Nephron progenitor cell (in vitro differentiated cells): ENCODE measurements at places on chromosomes 7 and 10.

- DNase-seq, result no peak
- no peak overlapping the region for H3K27ac ChIP-seq
- H3K36me3 ChIP-seq, result no peaks in the 10 kb centered on the region
- peaks cover 42% of the 10 kb centered on the region for H3K4me1 ChIP-seq
- H3K27me3 ChIP-seq, result peaks cover 12% of the 10 kb centered on the region
These were observed 9.5 kb upstream of the EFCAB10 start for GRCh38 chr7:105590793-105591192.

- no peaks in the 10 kb centered on the region for H3K4me1 ChIP-seq
- H3K27ac ChIP-seq, result no peak overlapping the region
- no peak overlapping the region for H3K4me3 ChIP-seq
- DNase-seq, result no peak
These were observed 45.0 kb upstream of the GRM3 start for GRCh38 chr7:86598721-86599120.

GRCh38 chr10:122306282-122306681, 35.2 kb downstream of the BTBD16 start:
- peaks cover 6% of the 10 kb centered on the region for H3K27me3 ChIP-seq
- H3K36me3 ChIP-seq, result no peaks in the 10 kb centered on the region
- H3K27ac ChIP-seq, result no peak overlapping the region
- no peak overlapping the region for H3K4me3 ChIP-seq

DNA sequence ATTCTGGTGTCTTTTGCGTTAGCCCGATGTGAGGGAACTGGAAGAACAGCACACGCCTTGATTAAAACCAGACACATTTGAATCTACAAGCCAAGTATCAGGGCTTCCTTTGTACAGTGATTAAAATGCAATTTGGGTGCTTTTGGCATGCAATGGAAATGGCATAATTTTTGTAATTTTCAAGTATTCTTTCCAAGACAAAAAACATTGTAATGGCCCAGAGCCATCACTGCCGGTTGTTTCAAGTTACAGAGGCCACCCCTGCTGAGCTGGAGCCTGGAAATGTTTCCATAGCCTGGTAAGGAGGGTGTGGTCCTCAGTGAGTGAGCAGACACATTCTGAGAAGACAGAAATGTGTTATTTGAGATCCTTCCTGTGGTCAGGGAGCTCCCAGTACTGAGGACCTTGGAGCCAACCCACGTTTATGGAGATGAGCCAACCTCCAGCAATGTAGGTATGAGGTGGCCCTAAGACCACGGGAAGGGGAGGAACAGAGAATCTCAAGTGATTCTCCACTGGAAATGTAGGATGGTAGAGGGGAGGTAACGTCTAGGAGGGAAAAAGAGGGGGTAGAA, 20.9 kb downstream of the TEX36 start:
- no peaks in the 10 kb centered on the region for H3K36me3 ChIP-seq
- H3K4me1 ChIP-seq, result peaks cover 15% of the 10 kb centered on the region
- no peak overlapping the region for H3K4me3 ChIP-seq
- H3K27ac ChIP-seq, result peak overlapping the region; percentile 1
- no peak for DNase-seq
- H3K27me3 ChIP-seq, result peaks cover 2% of the 10 kb centered on the region

DNA sequence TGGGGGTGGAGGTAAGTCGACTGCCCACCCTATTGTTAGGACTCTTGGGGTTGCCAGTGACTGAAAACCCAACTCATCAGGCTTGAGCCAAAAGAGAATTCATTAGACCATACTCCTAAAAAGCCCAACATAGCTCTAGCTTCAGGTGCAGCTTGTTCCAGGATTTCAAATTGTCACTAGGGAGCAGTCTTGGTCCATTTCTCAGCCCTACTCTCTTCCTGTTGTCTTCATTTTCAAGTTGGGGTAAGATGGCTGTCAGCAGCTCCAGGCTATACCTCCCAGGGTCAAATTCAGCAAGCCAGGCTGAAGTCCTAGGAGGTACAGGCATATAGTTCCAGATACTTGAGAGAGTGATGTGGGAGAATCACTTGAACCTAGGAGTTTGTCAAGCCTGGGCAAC, 14.9 kb upstream of the COL13A1 start:
- H3K27me3 ChIP-seq, result peaks cover 31% of the 10 kb centered on the region
- H3K36me3 ChIP-seq, result no peaks in the 10 kb centered on the region
- H3K4me3 ChIP-seq, result no peak overlapping the region
- H3K27ac ChIP-seq, result no peak overlapping the region
- DNase-seq, result no peak
- H3K4me1 ChIP-seq, result no peaks in the 10 kb centered on the region

DNA sequence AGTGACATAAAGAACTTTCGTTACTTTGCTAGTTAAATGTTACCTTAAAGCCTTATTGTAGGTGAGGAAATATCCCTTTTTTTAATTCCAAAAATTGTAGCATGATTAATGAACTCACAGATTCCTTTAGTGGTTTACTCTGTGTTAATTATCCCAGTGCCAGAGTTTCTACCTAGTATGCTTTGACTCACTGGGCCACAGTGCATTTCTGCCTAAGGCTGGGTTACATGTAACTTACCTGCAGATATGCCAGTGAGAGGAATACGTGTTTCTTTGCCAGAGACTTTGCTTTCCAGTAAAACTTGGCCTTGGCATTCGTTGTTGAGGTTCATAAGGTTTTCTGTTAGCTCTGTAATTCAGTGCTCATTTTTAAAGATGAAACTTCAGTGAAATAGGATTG, 380.8 kb upstream of the LRGUK start:
- H3K27me3 ChIP-seq, result no peaks in the 10 kb centered on the region
- H3K36me3 ChIP-seq, result no peaks in the 10 kb centered on the region
- H3K4me3 ChIP-seq, result no peak overlapping the region
- peaks cover 11% of the 10 kb centered on the region for H3K4me1 ChIP-seq
- DNase-seq, result no peak
- no peak overlapping the region for H3K27ac ChIP-seq

- no peaks in the 10 kb centered on the region for H3K27me3 ChIP-seq
- no peaks in the 10 kb centered on the region for H3K4me1 ChIP-seq
- DNase-seq, result no peak
- H3K4me3 ChIP-seq, result no peak overlapping the region
These were observed 42.4 kb downstream of the ZNF487 start for GRCh38 chr10:43479275-43479674.

GRCh38 chr10:26869528-26869927, 8.8 kb upstream of the ABI1 start:
- H3K27me3 ChIP-seq, result peaks cover 10% of the 10 kb centered on the region
- H3K27ac ChIP-seq, result no peak overlapping the region
- H3K4me3 ChIP-seq, result no peak overlapping the region
- DNase-seq, result no peak
- H3K36me3 ChIP-seq, result no peaks in the 10 kb centered on the region

- no peak for DNase-seq
- peaks cover 18% of the 10 kb centered on the region for H3K36me3 ChIP-seq
- peaks cover 4% of the 10 kb centered on the region for H3K27me3 ChIP-seq
These were observed 220.0 kb downstream of the LRMDA start for GRCh38 chr10:75651417-75651816.
